ENCODE measurements at places on chromosomes 6 and 20.

DNA sequence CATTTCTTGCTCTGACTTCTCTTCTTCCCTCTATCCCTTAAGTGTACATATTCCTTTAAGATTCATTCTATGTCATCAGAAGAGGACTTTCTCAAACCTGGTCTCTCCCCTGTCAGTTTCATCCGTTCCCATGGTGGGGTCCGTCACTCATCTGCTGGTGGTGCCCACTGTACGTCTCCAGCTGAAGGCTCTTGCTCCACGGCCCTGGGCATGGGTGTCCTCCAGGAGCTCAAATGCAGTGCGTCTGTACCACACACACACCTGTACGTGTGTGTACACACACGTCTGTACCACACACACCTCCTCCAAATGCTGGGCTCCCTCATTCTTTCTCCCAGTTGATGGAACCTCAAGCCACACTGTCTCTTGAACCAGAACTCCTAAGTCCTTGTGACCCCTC lies 85.6 kb downstream of the CAP2 start:
- H3K4me1 ChIP-seq = no peaks in the 10 kb centered on the region
- DNase-seq = no peak
- H3K36me3 ChIP-seq = no peaks in the 10 kb centered on the region
- no peaks in the 10 kb centered on the region for H3K27me3 ChIP-seq

DNA sequence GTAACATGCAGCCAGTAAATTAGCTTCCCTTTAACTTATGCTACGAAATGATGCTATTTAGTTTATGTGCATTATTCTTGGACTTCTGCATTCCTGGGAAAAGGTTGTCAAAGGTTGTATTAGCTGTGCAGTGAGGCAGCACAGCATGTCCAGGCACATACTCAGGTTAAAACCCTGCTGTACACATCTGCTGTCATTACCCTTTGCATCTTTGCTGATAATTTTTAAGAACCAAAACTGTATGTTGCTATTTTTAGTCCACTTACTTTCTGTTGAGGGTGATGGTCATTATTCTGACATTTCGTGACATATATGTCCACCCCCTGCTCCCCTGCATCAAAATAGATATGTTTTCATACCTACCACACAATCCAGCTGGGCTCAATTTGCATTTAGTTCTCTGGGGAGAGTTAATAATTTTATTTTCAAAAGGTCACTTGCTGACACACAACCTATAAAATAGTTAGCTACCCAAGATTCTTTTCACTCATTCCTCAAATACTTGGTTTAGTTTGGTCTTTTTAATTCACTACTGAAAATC lies 142.5 kb upstream of the SPACA1 start:
- peaks cover 7% of the 10 kb centered on the region for H3K27me3 ChIP-seq
- no peaks in the 10 kb centered on the region for H3K36me3 ChIP-seq
- H3K4me1 ChIP-seq = no peaks in the 10 kb centered on the region
- DNase-seq = no peak
- no peak overlapping the region for H3K27ac ChIP-seq
- H3K4me3 ChIP-seq = no peak overlapping the region

GRCh38 chr20:51647674-51648570 lies 105.4 kb upstream of the NFATC2 start:
- H3K36me3 ChIP-seq = no peaks in the 10 kb centered on the region
- H3K4me1 ChIP-seq = peaks cover 3% of the 10 kb centered on the region
- no peak overlapping the region for H3K4me3 ChIP-seq
- H3K27ac ChIP-seq = no peak overlapping the region
- DNase-seq = no peak

DNA sequence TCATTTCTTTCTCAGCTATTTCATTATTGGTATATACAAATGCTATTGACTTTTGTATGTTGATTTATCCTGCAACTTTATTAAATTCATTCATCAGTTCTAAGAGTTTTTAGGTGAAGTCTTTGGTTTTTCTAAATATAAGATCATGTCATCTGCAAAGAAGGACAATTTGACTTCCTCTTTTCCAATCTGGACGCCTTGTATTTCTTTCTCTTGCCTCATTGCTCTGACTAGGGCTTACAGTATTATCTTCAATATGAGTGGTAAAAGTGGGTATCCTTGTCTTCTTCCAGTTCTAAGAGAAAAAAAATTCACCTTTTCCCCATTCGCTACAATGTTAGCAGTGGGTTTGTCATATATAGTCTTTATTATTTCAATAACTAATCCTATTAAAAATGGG lies 38.0 kb downstream of the KIF16B start:
- no peaks in the 10 kb centered on the region for H3K36me3 ChIP-seq
- peaks cover 8% of the 10 kb centered on the region for H3K4me1 ChIP-seq
- DNase-seq = no peak
- H3K27ac ChIP-seq = no peak overlapping the region
- no peaks in the 10 kb centered on the region for H3K27me3 ChIP-seq
- no peak overlapping the region for H3K4me3 ChIP-seq

GRCh38 chr6:73579851-73580246 lies 59.0 kb upstream of the EEF1A1 start:
- peaks cover 45% of the 10 kb centered on the region for H3K4me1 ChIP-seq
- H3K27me3 ChIP-seq = no peaks in the 10 kb centered on the region
- peak overlapping the region; percentile 100 for H3K27ac ChIP-seq
- peak; percentile 60 for DNase-seq

- no peak overlapping the region for H3K4me3 ChIP-seq
- H3K27me3 ChIP-seq = no peaks in the 10 kb centered on the region
- H3K4me1 ChIP-seq = no peaks in the 10 kb centered on the region
- no peak for DNase-seq
- no peak overlapping the region for H3K27ac ChIP-seq
Observed at GRCh38 chr6:56495654-56496053, 147.0 kb downstream of the DST start.

DNA sequence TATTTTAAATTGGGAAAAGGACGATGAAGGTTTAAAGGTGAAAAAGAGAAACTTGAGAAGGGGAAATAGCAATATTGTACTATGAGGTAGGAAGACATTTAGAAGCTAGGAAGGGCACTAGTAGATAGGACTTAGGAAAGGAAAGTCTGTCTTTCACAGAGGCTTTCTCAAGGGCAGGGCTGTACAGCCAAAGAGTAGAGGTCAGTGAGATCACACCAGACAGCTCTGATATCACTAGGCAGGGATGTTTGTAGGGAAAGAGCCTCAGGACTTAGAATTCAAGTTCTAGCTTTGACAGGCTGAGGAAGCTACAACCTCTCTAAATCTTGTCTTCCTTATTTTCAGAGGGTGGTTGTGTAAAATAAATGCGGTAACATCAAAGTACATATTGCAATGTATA lies 160.4 kb upstream of the SLC22A16 start:
- no peak for DNase-seq
- no peaks in the 10 kb centered on the region for H3K27me3 ChIP-seq
- no peak overlapping the region for H3K4me3 ChIP-seq
- no peak overlapping the region for H3K27ac ChIP-seq
- no peaks in the 10 kb centered on the region for H3K4me1 ChIP-seq

GRCh38 chr6:112177092-112177491 lies 77.3 kb downstream of the LAMA4 start:
- H3K4me1 ChIP-seq = no peaks in the 10 kb centered on the region
- no peaks in the 10 kb centered on the region for H3K27me3 ChIP-seq
- DNase-seq = no peak
- no peak overlapping the region for H3K27ac ChIP-seq
- H3K36me3 ChIP-seq = no peaks in the 10 kb centered on the region
- no peak overlapping the region for H3K4me3 ChIP-seq

GRCh38 chr20:58056021-58056591 lies 172.3 kb downstream of the ANKRD60 start:
- no peaks in the 10 kb centered on the region for H3K4me1 ChIP-seq

GRCh38 chr6:158039178-158039557 lies 57.5 kb downstream of the SYNJ2 start:
- no peak for DNase-seq
- H3K27ac ChIP-seq = peak overlapping the region; percentile 91
- no peaks in the 10 kb centered on the region for H3K36me3 ChIP-seq
- H3K4me3 ChIP-seq = no peak overlapping the region

GRCh38 chr20:24653306-24653705 lies 183.9 kb downstream of the SYNDIG1 start:
- H3K27me3 ChIP-seq = no peaks in the 10 kb centered on the region
- no peak for DNase-seq
- no peak overlapping the region for H3K4me3 ChIP-seq
- H3K4me1 ChIP-seq = no peaks in the 10 kb centered on the region
- no peaks in the 10 kb centered on the region for H3K36me3 ChIP-seq

DNA sequence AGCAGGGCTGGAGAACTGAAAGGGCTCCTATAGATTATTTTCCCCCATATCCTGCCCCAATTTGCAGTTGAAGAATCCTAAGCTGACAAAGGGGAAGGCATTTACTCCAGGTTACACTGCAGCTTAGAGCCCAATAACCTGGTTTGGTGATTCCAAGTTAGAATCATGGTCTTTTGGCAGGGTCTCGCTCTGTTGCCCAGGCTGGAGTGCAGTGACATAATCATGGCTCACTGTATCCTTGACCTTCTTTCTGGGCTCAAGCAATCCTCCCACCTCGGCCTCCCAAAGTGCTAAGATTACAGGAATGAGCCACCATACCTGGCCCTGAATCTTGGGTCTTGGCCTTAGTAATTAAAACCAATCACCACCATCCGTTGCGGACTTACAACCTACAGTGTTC lies 1.0 kb upstream of the MMP9 start:
- DNase-seq = no peak

DNA sequence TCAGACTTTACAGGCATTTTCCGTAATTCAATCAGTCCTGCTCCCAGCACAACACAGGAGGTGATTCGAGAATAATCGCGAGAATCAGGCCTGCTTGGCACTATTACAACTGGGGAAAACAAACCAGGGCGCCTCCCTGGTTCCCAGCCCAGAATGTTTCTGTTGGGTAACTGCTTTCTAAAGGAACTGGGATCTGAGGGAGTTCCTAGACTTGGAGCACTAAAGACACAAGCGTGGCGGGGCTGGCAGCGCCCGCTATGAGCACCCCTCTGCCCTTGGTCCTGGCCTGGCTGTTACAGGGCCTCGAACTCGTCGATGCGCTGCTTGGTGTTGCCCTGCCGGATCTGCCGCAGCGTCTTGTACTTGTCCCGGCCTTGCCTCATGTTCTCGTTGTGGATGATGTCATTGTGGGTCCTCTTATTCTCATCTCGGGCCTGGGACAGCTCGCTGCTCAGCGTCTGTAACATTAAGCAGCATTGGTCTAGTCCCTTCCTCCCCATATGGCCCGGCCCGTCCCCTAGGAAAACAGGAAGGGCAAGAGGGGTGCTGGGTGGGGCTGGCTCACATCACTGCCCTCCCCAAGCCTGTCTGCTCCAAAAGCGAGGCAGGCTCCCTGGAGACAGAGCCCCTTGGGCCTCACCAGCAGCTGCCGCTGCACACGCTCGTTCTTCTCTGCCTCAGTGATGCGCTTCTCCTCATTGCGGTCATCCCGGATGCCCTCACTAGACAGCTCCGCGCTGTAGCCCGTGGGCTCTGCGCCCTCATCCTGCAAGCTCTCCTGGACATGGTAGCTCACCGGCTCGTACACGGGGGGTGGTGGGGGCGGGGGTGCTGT lies 52.3 kb downstream of the EZR start:
- no peak for DNase-seq
- H3K4me1 ChIP-seq = no peaks in the 10 kb centered on the region
- H3K27me3 ChIP-seq = no peaks in the 10 kb centered on the region
- no peak overlapping the region for H3K4me3 ChIP-seq
- no peak overlapping the region for H3K27ac ChIP-seq
- H3K36me3 ChIP-seq = peaks cover 19% of the 10 kb centered on the region

DNA sequence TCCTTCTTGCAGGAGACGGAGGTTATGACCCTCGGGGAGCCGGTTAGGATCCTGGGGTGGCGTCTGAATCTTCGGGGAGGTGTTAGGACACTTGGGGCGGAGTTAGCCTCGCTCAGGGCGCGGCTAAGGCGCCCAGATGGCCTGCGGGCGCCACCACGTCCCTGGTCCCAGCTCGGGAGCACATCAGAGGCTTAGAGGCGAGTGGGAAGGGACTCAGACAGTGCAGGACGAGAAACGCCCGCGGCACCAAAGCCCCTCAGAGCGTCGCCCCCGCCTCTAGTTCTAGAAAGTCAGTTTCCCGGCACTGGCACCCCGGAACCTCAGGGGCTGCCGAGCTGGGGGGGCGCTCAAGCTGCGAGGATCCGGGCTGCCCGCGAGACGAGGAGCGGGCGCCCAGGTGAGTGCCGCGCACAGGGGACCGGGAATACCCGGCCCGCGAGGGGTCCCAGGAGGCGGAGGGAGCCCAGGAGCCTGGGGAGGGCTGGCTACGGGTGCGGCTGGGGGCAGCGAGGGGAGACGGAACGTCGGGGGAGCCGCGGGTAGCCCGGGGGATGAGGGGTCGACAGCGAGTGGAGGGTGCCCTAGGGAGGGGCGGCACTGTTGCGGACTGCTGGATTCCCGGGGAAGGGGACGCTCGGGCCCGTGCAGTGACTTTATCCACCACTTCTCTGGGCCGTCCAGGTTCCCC lies at the start of gene HCK:
TSS of gene HCK (plus strand) at position 153 of the 688 bp plus-strand sequence.
- peaks cover 17% of the 10 kb centered on the region for H3K27me3 ChIP-seq
- no peak for DNase-seq
- no peaks in the 10 kb centered on the region for H3K4me1 ChIP-seq

DNA sequence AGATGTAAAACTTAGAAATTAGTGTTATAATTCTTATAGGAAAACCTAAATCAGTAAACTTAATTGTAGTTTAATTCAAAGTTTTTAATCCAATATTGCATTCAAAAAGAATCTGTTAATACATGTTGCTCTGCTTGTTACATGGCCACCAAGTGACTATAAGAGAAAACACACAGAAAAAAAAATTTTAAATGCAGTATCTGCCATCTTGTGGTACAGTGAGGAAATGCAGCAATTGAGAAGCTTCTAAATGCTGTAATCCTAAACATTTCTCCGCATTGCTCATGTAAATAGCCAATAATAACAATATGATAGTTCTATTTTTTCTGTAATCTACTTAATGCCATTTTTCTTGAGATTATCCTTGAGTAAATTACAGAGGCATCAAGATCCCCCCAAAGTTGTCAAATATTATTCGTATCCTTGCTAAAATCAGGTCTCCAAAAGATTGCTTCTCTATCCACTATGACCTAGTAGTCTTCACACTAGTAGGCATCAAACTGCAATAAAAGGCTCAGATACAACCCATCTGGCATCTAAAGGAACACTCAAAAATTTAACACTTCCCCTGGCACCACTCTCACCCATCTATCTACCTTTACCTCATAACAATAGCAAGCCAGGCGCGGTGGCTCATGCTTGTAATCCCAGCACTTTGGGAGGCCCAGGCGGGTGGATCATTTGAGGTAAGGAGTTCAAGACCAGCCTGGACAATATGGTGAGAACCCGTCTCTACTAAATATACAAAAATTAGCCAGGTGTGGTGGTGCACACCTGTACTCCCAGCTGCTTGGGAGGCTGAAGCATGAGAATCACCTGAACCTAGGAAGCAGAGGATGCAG lies 34.6 kb downstream of the HDAC2 start:
- H3K4me1 ChIP-seq = no peaks in the 10 kb centered on the region
- peak; percentile 69 for DNase-seq
- H3K27me3 ChIP-seq = no peaks in the 10 kb centered on the region

DNA sequence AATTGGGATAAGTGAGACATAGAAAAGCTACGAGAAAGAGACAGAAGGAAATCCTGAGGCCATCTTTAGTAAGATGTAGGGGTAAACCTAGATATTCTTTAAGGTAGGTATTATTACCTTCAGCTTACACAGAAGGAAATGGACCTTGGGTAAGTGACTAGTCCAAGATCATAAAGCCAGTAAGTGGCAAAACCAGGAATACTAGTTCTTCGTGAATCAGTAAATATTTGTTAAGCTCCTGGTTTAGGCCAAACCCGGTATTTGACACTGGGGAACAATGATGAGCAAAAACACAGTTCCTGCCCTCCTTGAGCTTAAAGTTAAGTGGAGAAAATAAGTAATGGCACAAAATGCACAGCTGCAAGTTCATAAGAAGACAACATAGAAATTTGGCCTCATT lies 5.3 kb downstream of the TRIM39 start:
- H3K4me1 ChIP-seq = peaks cover 3% of the 10 kb centered on the region
- no peaks in the 10 kb centered on the region for H3K27me3 ChIP-seq
- no peak overlapping the region for H3K27ac ChIP-seq
- no peak overlapping the region for H3K4me3 ChIP-seq
- DNase-seq = no peak
